ENCODE measurements at places on chromosomes 5 and 9. TPM values are rescaled to one million over a fixed set of nuclear protein-coding genes. Genes with fewer than 3 reads are reported as not detected.

The ADAMTS6 gene
- 21.6 TPM for total RNA-seq

The TAS2R1 gene
- not detected for total RNA-seq

The RETREG1 gene
- 0.83 TPM for total RNA-seq

The FOXD4L6 gene
- total RNA-seq: not detected

The ALDH1A1 gene
- 329 TPM for total RNA-seq

GRCh38 chr9:121286973-121287741 lies 19.2 kb downstream of the GSN start:
- peak; percentile 97 for DNase-seq

DNA sequence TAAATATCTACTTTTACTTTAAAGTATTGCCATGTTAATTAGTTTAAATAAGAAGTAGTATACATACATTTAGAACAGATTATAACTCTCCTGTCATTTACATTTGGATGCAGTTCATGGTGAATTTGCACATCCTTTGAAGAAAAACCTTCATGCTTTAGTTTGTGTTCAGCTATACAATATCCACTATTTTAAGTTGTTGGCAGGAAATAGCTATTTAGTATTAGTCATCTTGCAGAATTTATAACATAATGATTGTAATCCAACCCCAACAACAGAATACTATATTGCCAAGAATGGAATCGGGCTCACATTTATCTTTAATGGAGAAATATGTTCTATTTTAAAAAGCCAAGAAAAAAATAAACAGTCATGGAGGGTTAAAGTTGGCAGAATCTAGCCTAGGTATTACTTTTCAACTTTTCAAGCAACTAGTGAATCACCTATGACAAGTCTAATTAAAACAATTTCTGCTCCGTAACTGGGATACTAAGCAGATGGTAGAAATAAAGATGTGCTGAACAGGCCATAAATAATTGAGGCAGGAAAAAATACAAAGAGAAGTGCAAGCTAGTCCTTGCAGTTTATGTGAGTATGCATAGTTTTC lies 1170.6 kb upstream of the NUDT12 start:
- no peak for DNase-seq

DNA sequence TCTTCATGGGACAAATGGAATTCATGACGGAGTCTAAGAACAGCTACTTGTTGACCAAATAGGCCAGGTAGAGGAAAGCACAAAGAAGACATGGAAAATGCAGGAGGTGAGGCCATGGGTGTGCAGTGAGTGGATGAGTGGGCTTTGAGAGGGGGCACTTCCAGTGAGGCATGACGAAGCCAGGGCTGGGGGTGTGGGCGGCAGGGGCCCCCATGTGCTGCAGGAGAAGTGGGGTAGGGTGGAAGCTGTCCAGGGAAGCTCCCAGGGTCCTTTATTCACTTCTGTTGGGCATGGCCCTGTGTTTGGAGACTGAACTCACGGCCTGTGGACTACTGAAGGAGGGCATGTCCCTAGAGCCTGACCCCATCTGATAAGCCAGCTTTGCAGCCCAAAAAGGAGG lies 127.6 kb upstream of the SLC25A48 start:
- no peak for DNase-seq

GRCh38 chr9:134123764-134124128 lies 12.1 kb upstream of the WDR5 start:
- DNase-seq: no peak

DNA sequence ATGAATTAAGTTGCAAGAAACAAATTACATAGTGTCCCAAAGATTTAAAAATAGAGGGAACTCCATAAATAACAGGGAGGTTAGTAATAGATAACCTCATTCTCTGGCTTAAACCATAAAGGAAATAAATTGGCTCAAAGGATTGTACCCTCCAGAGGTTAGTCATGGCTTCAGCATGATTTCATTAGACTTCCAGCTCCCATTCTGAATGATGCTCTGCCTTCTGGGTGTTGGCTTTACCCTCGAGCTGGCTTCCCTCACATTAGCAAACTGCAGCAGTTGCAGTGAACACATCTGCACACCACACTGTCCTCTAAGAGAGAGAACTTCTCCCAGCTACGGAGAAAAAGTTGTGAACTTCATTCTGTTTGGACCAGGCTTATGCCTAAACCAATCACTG lies 70.4 kb downstream of the RGS7BP start:
- no peak for DNase-seq

DNA sequence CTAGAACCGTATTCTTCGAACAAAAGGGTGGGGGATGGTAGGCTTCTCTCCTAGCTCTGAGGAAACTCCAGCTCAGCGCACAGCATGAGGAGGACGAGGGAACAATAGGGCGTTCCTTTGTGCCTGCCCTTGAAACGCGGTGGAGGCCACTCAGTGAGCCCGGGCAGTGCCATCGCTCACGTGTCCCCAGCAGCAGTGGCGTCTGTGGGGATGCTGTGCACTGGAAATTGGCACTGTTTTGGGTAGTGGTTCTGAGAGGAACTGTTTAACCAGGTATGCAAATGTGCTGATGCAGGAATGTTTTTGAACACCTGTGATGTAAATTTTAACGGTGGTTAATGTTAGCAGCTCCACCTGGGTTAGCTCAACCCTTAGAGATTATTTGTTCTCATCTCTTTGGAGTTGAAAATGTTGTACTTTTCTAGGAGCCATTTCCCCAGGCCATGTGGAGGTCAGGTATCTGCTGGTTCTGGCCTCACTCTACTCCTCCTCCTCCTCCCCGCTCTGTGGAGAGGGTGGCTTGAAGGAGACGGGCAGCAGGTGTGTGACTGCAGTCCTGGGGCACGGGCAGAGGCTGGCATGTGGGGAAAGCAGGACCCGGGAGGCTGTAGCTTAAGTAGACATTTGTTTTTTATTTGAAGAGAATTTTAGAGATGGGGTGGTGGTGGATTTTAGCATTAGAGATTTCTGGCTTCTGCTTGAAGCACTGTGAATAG lies 48.3 kb downstream of the EHMT1 start:
- no peak for DNase-seq

- no peak for DNase-seq
Measured at GRCh38 chr9:76692458-76693129, 71.6 kb upstream of the PCA3 start.

DNA sequence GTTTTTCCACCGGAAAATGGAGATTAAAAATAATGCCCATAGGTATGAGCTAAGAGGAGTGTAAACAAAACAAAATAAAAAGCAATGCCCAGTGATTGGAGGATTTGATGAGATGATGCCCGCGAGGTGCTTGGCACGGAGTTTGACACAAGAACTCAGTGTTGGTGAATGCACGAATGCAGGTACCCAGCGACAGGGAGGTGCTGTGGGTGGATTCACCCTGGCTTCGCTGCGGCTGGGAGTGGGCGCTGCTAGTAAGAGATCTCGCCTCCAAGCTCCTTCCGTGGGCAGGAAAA lies 526 bp upstream of the STXBP1 start:
- no peak for DNase-seq

GRCh38 chr9:100150214-100150613 lies 51.2 kb downstream of the INVS start:
- DNase-seq: no peak

GRCh38 chr5:58268268-58268667 lies 191.6 kb downstream of the PLK2 start:
- DNase-seq: peak; percentile 45

GRCh38 chr5:6108981-6109825 lies 269.1 kb downstream of the MED10 start:
- no peak for DNase-seq

- DNase-seq: no peak
Measured at GRCh38 chr5:156825688-156826087, 24.4 kb upstream of the PPP1R2B start.
